ENCODE measurements at places on chromosomes 7 and 10.

DNA sequence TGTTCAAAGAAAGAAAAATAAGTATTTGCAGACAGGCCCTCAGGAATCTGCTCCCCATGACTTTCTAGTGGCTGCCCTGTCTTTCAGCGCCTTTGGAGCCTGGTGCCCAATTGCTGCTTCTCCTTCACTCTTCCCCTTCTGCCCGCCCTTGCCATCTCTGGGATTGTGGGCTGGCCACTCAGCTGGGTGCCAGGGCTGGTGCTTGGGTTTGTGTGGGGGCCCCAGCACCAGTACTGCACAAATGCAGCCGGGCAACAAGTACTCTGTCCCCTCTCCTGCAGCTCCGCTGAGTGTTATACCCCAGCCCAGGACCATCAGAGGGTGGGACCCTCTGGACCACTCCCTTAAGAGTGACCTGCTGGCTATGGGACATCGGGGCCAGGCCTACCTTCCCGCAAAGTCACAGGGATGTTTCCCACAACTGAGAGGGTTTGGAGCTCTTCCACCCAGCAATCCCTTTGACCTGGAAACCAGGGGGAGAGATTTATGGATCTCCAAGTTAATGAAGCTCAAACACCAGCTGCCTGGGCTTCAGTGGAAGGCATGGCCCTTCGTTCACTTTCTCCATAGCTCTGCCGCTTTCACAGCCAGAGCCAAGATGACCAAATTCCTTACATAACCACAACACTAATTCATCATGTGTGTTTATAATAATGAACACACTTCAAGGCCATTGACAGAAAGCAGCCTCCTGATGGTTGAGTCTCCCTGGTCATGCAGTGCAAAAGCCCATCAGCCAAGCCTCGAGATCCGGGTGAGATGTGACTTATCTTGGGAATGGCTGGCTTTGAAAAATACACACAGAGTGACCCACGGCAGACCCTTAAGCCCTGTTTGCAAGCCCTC lies 313.9 kb upstream of the ZNF32 start:
- DNase-seq, result no peak

DNA sequence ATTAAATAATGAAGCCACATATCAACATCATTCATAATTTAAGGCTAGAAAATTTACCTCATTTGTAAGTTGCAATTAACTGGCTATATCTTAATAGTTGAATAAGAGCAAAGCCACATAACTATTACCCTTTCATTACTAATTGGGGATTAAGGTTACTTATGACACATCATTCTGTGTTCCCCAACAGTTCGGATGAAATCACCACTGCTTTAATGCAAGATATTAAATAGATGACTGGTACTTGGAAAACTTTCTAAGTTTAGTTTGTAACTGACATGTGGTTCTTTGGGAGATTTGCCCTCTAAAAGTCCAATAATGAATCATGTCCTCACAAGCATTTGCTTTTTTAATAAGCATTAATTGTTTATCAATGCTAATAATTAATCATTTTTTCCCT lies 109.1 kb downstream of the MTERF1 start:
- no peak for DNase-seq

DNA sequence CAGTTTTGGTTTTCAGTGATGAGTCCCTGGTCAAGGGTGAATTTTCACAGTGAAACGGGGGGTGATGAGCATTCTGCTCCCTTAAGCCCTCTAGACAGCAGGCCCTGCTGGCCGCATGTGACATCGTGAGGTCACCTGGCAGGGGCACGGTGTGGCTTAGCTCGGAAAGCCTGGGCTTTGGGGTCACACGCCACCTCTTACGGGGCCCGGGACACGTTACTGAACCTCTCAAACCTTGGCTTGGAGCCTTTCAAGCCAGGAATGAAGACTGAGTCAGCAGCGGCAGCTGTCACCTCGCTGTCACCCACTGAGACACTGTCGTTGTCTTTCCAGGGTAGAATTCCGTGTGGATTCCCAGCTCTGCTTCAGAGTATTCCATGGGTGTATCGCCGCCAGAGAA lies 4.1 kb downstream of the GET4 start:
- no peak for DNase-seq

DNA sequence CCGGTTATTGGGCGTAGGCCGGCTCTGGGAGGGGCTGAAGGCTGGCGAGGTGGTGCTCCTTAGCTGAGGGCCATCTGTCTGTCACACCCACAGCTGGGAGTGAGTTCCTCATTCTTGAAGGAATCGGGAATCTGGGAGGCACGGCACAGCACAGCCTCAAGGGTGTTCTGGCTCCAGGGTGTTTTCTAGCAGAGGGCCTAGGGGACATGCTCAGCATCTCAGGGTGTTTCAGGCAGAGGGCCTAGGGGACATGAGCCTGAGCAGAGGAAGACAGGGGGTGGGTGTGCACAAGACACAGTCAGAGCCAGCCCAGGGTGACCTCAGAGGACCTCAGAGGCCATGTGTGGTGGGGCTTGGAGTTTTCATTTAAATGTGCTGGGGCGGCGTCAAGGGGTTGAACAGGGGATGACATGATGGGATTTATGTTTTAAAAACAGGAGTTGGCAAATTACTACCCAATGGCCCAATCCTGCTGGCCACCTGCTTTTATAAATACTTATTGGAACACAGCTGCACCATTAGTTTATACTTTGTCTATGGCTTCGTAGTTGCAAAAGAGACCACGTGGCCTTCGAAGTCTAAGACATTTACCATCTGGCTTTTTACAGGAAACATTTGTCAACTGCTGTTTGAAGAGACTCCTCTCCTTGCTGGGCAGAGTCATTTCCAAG lies 121.6 kb downstream of the PRKAG2 start:
- no peak for DNase-seq

- DNase-seq, result no peak
These were observed 35.2 kb upstream of the STOX1 start for GRCh38 chr10:68792115-68792514.

- DNase-seq, result no peak
These were observed at the start of gene RGR for GRCh38 chr10:84244651-84245270. Gene RGR (plus strand): TSS chr10:84245053. CDS start chr10:84245091, 38 bp downstream.

GRCh38 chr7:30879139-30880124 lies 32.2 kb upstream of the AQP1 start:
- no peak for DNase-seq

- no peak for DNase-seq
These were observed 127.5 kb downstream of the COL28A1 start for GRCh38 chr7:7408001-7408770.

GRCh38 chr10:78658645-78659597 lies 409.8 kb upstream of the ZMIZ1 start:
- peak; percentile 38 for DNase-seq

GRCh38 chr7:35747611-35748010 lies 52.7 kb upstream of the HERPUD2 start:
- no peak for DNase-seq

DNA sequence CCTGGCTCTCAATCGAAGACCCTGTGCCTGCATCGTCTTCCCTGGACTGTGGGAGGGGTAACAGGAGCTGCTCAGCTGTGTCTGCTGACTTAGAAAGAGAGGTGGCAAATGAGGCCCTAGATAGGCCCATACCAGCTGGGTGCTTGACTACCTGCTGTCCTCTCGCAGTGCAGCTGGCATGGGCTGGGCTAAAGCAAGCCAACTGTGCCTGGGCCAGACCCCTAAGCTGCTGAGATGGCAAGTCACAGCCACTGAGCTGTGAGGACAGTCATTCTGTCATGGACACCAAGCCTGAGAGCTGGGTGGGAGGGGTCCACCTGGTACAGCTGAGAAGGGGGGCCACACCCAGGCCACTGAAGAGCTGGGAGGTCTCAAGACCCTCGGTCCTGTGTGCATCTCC lies 45.8 kb upstream of the AQP1 start:
- no peak for DNase-seq

DNA sequence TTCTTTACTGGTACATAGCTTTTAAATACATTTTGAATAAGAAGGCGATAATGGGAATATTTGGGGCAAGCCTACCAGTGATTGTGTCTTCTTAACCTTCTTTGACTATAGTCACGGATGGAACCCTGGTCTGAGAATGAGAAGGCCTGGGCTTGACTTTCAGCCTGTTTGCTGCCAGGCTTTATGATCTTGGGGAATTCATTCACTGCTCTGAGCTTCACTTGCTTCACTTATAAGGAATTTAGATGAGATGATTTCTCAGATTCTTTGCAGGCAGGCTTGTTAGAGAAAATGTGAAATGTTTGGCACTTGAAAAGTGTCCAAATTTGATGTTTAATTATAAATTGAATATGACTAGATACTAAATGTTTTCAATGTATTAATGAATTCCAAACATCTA lies 42.5 kb downstream of the NUP205 start:
- DNase-seq, result no peak

DNA sequence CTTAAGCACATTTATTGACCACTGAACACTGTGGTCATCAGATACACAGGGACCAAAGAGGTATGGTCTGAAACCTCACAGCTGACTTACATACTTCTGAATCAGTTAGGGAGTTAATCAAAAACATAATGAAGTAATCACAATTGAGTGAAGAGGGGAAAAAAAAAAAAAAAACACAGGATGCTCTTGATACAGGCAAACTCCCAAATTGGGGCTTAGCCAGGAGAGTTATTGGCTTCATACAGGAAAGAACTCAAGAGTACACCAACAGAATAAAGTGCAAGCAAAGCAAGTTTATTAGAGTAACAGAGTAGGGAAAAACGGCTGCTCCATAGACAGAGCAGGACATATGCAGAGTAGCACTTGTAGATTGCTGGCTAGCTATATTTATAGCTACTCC lies 917.0 kb downstream of the CNTNAP2 start:
- no peak for DNase-seq

GRCh38 chr10:16592378-16592777 lies 70.7 kb upstream of the C1QL3 start:
- DNase-seq, result no peak

- DNase-seq, result no peak
These were observed 55.8 kb downstream of the INPP5A start for GRCh38 chr10:132593389-132593788.

DNA sequence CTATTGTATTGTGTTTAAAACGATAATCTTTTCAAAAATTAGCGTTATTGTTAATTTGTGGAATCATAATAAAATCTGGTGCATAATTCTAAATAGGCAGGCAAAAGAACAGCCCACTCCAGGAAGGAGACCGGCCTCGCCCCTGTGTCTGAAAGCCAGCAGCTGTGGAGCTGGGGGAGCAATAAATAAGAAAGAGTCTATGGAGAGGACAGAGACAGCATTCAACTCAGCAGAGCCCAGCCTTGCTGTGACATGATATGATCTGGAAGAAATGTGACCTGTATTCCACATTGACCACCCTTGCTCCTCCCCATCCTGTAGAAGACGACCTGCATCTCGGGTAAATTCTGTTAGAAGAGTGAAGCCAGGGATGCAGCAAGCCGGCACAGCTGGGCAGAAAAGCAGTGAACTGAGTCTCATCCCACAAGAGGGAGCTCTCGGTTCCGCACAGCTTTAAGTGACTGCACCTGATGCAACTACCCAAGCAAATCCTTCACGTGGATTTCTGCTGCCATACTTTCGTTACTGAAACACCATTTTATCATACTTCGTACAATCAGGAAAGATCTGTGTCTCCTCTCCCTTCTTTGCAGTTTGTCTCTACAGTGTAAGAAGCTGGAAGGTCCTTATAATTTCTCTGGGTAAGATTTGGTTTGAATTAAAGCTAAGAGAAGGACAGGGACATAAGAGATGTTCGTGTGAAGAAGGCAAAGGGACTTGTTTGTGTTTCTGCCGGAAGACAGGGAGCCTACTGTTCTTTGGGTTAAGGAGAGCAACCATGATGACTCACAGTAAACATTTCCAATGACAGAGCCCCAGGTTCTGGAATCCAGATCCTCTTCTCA lies 427.1 kb downstream of the GPAM start:
- DNase-seq, result no peak

GRCh38 chr7:129502708-129503685 lies 666 bp downstream of the SMKR1 start:
- DNase-seq, result no peak

DNA sequence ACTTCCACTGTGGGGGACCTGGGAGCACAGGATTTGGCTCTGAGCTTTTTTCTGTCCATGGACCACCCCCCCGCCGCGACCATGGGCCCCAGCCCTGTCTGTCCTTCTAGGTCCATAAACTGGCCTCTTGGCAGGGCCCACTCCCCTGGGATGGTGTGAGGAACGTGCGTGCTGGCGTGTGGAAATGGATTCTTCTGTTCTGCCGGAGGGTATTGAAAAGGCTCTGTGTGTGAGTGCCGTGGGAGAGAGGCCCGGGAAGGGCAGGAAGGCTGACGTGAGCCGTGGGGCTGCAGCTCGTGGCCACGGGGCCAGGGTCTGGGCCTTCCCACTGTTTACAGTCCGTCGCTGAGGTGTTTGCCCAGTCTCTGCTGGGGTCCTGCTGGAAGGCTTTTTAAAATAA lies 123.7 kb downstream of the GRK5 start:
- DNase-seq, result no peak

- DNase-seq, result peak; percentile 15
These were observed 714 bp upstream of the KCND2 start for GRCh38 chr7:120272261-120272660.

DNA sequence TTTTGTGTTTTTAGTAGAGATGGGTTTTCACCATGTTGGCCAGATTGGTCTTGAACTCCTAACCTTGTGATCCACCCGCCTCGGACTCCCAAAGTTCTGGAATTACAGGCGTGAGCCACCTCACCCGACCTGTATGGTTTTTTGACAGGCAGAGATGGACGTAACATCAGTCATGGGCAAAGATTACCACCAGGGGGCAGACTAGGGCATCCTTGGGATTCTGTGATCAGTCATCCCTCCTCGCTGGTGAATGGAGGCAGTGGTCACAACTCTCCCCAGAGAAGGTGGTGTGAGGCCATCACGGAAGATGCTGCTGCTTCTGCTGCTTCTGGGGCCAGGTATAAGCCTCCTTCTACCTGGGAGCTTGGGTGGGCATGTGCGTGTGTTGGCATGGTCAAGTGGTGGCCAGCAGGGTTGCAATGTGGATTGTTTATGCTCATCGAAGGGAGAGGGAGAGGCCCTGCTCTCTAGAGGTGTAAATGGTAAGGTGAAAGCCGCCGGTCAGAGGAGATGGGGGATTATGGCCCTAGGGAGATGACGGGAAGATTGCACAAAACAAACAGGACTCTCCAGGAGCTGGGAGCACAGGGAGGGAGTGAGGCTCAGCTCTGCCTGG lies 122.7 kb upstream of the PRSS1 start:
- peak; percentile 63 for DNase-seq

DNA sequence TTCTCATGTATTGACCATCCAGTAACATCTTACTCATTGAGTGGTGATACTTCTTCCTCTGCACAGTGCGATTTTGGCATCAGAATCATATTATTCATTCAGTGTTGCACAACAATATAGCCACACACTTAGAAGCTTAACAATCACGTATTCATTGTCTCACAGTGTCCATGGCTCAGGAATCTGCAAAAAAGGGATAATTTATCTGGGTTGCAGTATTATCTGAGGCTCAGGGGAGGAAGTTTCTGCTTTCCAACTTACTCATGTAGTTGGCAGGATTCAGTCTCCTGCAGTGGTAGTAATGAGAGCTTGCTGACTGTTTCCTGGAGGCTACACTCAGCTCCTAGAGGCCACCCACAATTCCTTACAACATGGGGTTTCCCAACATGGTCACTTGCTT lies 803.6 kb downstream of the SORCS1 start:
- DNase-seq, result no peak

DNA sequence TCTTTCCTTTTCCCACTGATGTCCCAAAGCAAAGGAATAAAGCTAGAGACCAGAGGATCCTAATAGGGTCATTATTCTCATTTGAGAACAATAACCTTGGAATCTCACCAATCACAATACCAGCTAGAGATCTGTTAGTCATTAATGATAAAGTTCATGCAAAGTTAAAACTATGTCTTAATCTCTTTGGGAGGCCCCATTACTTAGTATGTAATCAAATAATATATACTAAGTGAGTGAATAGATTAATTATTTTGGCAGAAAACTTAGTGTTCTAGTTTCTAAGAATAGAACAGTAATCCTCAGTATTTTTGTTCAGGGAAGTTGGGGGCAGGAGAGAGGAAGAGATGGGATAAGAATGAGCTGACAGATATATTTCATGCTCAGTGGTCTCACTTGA lies 227.2 kb downstream of the MTERF1 start:
- DNase-seq, result no peak
